DND-41 (cell line): ENCODE measurements at places on chromosomes 4 and X.

GRCh38 chr4:116599859-116600258, 485.5 kb downstream of the TRAM1L1 start:
- peak; percentile 12 for DNase-seq

DNA sequence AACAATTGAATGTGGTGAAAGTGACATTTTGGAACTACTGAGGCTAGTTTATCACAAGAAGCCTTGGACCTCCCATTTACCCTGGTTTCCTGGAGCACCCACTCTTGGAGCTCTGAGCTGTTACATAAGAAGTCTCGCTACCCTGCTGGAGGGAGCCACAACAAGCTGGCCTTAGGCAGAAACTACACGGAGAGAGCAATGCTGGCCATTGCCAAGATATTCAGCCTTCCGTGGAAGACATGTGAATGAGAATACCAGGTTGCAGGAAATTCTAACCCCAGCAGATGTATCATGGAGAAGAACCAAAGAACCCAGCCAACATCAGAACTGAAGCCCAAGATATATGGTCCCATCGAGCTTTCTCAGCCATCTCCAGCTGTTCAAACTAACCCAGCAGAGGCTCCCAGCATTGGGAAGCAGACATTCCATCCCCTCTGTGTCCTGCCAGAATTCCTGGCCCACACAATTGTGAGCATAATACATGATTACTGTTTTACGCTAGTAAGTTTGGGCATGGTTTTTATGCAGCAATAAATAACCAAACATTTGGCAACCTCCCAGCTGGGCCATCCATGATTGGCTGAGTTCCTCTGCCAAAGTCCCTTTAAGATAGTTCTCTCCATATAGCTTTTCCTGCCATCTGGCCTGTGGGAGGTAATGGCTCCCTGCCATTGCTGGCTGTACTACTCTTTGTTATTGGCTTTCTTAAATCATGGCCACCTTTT, 17.9 kb upstream of the PDE5A start:
- no peak for DNase-seq

- no peak for DNase-seq
These were observed 44.8 kb downstream of the PNMA5 start for GRCh38 chrX:152949114-152949513.

DNA sequence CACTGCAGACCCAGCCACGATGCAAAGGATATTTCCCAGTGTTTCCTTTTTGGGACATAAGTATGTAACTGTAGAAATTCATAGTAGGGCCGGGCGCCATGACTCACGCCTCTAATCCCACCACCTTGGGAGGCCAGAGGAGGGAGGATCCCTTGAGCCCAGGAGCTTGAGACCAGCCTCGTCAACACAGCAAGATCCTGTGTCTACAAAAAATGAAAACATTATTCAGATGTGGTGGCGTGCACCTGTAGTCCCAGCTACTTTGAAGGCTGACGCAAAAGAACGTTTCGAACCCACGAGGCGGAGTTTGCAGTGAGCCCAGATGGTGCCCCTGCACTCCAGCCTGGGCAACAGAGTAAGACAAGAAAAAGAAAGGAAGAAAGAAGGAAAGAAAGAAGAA, 49.2 kb downstream of the CRLF2 start:
- no peak for DNase-seq

- DNase-seq, result no peak
These were observed 14.6 kb downstream of the HDX start for GRCh38 chrX:84487365-84488353.

DNA sequence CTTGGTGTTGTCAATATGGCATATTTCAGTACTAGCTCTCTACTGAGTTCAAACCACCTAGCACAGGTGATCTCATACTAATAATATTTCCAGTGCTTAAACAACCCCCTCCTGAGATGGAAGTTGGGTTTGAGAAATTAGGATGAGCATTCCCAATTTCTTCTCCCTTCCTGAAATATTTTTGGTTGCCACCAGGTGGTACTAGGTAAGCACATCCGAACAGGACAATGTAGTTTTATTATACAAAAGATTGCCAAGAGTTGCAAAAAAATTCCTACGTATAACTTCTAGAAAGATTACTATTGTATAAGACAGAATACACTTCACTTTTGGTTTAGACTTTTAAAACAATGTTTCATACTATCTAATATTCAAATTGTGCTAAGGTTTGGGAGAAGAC, 484.5 kb downstream of the PACRGL start:
- DNase-seq, result no peak

- DNase-seq, result no peak
These were observed 127.4 kb downstream of the ZNF330 start for GRCh38 chr4:141348125-141348524.

DNA sequence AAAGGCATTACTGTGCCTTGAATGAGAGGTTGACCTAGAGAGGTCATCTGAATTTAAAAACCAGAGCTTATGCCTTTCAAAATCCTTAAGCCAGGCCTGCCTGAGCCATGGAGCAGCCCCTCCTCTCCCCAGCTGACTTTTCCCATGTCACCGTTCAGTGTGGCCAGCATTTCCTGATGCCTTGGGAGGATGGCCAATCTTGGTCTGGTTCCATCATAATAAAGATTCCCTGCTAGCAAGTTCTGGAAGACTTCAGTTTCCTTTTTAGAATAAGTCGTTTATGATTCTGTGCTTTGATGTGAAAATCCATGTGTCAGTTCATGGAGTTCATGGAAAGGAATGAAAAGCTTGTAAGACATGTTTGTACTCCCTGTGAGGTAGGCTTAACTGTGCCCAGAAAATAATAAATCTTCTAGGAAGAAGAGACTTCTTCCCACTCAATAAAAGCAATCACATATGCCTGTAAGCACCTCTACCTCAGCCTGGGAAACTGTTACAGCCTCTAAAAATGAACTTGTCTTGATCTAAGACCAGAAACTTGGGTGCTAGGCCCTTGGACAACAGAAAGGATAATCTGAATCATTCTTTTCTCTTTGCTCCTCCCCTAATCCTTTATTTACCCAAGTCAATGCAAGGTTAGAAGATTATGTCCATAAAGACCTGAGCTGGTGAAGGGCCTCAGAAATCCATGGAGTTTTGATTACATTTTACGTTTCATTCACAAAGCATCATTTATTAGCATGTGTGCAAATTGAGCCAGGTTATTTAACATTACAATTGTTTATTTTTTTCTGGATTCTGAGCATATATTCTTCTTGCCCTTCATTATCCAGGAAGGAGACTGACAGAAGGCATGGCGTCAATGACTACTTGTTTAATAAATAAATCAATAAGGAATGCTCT, 84.0 kb upstream of the TBC1D9 start:
- no peak for DNase-seq

GRCh38 chr4:155582971-155583437, 83.6 kb upstream of the GUCY1A1 start:
- DNase-seq, result peak; percentile 41

GRCh38 chr4:147425019-147425418, 55.9 kb upstream of the EDNRA start:
- DNase-seq, result no peak

- DNase-seq, result no peak
These were observed 2.9 kb downstream of the HDAC8 start for GRCh38 chrX:72569786-72570185.

GRCh38 chr4:61953386-61953785, 753.3 kb downstream of the ADGRL3 start:
- DNase-seq, result no peak

DNA sequence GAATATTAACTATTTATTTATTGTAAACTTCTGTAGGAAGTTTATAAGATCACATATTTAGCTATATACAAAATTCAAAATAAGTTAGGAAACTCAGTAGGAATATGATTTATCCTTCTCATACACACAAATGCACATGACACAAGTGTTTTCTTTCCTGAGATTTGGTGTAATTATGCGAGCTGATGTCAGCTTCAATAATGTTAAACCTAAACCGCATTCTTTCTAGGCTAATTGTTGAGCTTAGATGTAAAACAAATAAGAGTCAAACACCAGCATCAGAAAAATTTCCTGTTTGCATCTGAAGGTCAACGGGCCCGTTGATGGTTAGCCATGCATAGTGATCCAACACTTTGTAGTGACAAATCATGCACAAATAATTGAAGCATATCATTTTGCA, 30.8 kb downstream of the RASGEF1B start:
- no peak for DNase-seq

GRCh38 chr4:15482842-15483241, 13.2 kb downstream of the CC2D2A start:
- no peak for DNase-seq

- DNase-seq, result peak; percentile 74
These were observed 83.4 kb downstream of the MSN start for GRCh38 chrX:65750674-65751469.
